AG09309 (cell line): ENCODE measurements at places on chromosomes 4 and X.

- no peak for DNase-seq
These were observed 14.6 kb downstream of the PHF8 start for GRCh38 chrX:54029529-54030143.

DNA sequence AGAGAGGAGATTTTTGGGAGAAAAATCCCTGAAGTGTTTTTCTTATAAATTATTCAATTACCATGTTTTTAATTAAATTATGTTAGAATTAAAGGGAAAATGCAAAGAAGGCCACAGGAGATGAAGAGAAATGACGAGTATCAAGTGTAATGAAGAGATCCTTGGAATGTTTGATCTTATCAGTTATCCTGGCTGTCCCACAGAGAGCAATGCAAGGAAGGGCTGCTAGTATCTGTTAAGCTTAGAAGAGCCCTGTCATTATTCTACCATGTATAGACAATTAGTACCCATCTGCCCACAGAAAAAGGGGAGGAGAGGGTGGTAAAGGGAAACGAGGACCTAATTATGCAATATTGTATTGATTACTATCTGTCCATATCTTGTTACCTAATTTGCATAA lies 257.1 kb downstream of the BANK1 start:
- no peak for DNase-seq

GRCh38 chr4:52659722-52660261 lies 691 bp upstream of the USP46 start:
- DNase-seq: no peak

DNA sequence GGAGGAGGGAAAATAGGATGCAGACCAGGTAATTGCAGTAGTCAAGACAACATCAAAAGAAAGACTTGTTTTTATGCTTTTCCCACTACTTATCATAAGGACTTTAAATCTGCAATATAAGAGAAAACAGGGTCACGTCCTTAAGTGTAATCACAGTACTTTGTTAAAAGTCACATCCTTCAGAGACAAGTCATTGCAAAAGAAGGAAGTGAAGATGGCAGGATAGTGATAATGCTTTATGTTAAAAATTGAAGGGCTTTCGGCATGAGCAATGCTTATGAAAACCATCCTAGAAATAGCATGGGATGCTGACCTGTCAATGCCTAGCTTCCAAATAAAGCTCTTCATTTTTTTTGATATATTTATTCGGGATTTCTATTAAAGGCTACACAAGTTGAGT lies 110.2 kb upstream of the TENM3 start:
- no peak for DNase-seq

DNA sequence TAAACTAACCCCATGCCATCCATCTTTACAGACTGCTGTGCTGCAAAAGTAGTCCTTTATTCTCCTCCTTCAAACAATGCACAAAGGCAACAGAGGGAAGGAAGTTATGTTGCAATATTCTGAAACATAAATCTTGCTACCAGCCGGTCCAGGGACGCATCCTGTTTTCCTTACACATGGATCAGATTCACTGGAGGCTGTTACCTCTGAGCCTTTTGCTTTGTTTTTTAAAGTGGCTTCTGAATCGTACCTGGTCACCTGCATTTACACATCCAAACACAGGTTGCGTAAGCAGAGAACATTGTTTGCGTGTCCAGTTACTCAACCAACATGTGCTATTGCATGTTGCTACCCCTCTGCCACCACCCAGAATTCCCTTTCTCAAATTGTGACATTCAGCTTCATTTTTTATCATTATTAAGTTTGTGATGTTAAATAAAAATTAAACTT lies 8.8 kb downstream of the PPARGC1A start:
- DNase-seq: no peak

DNA sequence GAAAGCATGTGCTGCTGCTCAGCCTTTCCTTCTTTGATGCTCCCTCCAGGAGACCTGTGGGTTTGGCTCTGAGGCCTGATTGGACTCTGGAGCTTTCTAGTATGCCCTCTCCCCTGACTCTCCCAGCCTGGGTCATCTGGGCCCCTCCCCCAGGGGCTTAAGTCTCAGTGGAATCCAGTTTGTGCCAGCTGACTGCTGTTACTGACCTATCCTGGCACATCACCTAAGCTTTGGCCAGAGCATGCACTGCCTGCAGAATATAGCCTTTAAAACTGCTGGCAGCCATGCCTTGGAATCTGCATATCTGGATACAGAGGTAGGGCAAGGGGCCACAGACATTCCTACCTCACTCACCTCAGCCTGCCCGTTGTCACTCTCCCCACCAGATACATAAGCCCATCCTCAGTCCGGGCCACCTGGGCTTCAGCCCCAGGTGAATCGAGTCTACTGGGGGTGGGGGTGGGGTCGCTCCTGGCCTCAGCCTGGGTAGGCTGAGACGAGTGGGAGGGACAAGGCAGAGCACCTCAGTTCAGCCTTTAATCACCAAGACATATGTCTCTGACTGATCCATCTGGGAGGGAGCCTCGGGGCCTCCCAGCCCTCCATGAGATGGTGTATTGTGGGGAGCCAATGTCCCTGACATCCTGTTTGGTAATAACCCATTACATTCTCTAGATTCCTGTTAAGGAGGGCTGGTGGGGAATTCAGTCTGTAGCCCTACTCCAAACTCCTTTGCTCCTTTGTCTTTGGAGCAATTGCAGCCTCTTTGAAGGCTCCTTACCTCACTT lies 61.2 kb downstream of the STARD8 start:
- DNase-seq: no peak

GRCh38 chrX:56762707-56763555 lies 33.9 kb downstream of the NBDY start:
- DNase-seq: no peak

- no peak for DNase-seq
These were observed 107.7 kb downstream of the FAM53A start for GRCh38 chr4:1576304-1576960.

DNA sequence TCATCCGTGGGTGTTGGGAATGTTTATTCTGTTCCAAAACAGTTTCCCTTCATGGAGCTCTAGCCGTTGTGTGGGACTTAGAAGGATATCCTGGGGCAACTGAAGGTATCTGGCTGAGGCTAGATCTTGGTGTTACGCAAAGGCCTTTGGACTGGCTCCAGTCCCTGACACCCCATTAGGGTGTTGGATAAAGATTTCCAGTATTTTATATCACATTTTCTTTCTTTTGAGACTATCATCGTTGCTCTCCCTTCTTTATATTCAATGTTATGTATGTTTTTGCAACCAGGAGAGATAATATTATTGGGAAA lies 103.0 kb downstream of the TECRL start:
- no peak for DNase-seq
